ENCODE measurements at places on chromosomes 3 and 15. TPM values are rescaled to one million over a fixed set of nuclear protein-coding genes. Genes with fewer than 3 reads are reported as not detected.
A peak's percentile ranks its signal among the peaks of the same experiment; 100 is the strongest.

The SYNPR gene
- polyA plus RNA-seq = 0.55 TPM

The COL6A5 gene
- 0.05 TPM for polyA plus RNA-seq

- no peak for DNase-seq
Measured at GRCh38 chr3:157858821-157859220, 247.4 kb downstream of the SHOX2 start.

- no peak for DNase-seq
Measured at GRCh38 chr3:155316426-155316825, 22.9 kb upstream of the STRIT1 start.

The FOXB1 gene
- 5.4 TPM for polyA plus RNA-seq

DNA sequence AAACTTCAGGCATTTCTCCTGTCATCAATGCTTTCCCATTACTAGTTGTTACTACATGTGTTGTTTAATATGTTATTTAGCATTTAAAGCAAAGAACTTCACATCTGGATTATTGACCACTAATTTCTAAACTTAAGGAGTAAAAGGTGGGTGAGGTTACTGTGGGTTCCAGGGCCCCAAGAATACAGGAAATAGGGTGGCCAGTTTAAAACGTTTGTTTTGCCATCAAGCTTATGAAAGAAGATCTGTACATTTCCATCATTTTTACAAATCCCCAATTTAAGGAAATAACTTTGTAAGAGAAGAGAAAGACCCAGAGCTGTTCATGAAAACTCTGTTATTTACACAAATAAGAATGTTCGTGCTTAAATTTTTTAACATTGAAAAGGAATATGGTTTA lies 54.5 kb upstream of the ACKR4 start:
- no peak for DNase-seq

- DNase-seq = no peak
Measured at GRCh38 chr15:34102175-34102925, 467 bp downstream of the PGBD4 start.

The IL17RD gene
- polyA plus RNA-seq = 11.9 TPM

The CFAP92 gene
- 1.7 TPM for polyA plus RNA-seq

DNA sequence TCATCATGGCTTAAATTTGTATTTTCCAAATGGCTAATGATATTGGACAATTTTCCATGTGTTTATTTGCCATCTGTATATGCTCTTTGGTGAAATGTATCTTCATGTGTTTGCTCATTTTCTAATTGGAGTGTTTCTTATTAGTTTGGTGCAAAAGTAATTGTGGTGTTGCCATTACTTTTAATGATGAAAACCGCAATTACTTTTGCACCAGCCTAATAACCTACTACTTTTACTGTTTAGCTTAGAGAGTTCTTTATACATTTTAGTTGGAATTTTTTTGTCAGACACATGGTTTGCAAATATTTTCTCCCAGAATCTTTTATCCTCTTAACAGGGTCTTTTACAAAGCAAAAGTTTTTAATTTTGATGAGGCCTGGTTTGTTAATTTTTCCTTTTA lies 141.0 kb upstream of the AGTR1 start:
- no peak for DNase-seq

DNA sequence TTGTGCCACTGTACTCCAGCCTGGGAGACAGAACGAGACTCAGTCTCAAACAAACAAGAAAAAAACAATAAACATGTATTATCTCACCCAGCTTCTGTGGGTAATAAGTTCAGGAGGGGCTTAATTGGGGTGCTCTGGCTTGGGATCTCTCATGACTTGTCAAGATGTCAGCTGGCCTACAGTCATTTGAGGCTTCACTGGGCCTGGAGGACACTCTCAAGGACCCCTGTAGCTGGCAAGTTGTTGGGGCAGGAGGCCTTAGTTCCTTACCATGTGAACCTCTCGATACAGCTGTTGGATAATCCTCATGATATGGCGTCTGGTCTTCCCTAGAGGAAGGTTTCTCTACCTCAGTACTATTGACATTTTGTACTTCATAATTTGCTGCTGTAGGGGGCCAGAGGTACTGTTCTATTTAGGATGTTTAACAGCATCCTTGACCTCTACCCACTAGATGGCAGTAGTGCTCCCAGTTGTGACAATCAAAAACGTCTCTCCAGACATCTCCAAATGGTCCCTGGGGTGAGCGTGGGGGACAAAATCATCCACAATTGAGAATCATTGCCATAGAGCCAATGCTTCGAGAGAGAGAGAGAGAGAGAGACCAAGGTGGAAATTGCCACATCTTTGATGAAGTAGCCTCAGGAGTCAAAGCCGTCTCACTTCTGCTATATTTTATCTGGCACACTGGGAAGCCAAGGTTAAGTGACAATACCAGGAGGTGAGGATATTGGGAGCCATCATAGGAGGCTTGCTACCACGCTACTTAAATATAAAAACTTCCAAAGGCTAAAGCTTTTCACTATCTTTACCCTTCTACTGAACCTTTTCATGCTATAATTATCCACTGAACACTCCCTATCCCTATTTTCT lies 23.9 kb upstream of the SLTM start:
- peak; percentile 96 for DNase-seq

The C15orf62 gene
- polyA plus RNA-seq = 0.16 TPM

The XCR1 gene
- not detected for polyA plus RNA-seq

The ALDH1A2 gene
- polyA plus RNA-seq = not detected

The RTP3 gene
- polyA plus RNA-seq = 0.16 TPM

The MASP1 gene
- polyA plus RNA-seq = 3.0 TPM

The CDV3 gene
- polyA plus RNA-seq = 44.1 TPM

DNA sequence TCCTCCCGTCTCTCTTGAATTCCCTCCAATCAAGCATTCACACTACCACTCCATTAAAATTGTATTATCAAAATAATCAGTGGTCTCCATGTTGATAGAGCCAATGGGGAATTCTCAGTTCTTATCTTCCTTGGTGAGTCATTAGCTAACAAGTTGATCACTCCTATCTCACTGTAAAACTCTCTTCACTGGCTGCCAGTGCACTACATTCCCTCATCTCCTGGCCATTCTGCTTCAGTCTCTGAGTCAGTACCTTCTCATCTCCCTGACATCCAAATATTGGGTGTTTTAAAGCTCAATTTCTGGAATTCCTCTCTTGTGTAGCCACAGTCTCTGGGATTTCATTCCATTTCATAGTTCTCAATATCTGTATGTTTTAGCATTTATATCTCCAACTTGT lies 175.2 kb downstream of the ALDH1A2 start:
- DNase-seq = no peak

DNA sequence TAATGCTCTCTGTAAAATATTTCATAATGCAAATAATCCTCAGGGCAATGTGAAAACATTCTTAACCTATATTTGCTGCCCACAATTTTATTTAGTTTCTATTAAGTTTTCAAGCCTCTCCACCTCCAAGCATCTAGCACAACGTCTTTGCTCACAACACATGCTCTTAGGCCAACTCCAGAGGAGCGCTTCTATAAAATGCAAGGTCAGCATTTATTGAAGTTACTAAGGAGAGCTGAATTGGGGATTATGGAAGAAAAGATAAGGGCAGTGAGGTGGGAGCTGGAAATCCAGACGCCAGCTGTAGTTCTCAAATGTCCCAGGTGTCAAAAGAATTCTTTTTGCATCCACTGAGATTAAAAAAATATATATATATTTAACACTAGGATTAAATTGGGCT lies 996 bp downstream of the RABL3 start:
- no peak for DNase-seq

The GOLGA8S gene
- 0.05 TPM for polyA plus RNA-seq

The ICE2 gene
- 51.3 TPM for polyA plus RNA-seq

DNA sequence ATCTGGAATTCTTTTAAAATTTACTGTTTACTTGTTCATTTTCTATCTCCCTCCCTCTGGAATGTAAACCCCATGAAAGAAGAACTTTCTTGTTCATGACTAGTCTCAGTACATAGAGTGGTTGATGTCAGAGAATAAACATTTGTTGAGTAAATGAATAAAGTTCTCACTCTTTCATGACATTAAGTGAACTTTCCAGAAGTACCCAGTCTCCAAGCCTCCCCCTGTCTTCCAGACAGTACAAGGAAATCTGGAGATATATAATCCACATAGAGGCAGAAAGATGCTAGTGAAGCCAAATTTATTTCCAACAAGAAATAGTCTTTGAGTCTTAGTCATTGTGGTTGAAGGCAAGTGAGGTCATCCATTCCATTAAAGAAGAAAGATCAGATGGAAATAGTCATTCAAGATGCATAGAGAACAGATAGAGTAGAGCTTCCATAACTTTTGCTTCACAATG lies 71.5 kb upstream of the GALNT15 start:
- DNase-seq = no peak

DNA sequence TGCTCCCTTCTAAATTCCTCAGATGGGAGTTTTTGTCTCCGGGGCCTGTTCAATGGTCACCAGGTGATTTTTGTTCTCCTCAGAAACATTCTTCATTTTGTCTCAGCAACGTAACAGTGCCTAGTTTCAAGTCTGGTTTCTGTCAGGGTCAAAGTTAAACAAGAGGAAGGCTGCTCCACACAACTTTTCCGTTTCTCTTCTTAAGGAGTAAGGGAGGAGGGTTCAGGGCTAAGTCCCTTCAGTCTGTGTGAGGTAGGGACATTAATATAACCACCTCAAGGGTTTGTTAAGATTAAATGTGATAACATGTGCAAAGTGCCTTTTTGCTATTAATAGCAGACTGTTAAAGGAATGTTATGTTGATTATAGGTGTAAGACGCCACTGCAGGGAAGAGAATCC lies 41.8 kb downstream of the HOMER2 start:
- DNase-seq = no peak

- DNase-seq = no peak
Measured at GRCh38 chr3:155227141-155227540, 66.3 kb downstream of the STRIT1 start.

DNA sequence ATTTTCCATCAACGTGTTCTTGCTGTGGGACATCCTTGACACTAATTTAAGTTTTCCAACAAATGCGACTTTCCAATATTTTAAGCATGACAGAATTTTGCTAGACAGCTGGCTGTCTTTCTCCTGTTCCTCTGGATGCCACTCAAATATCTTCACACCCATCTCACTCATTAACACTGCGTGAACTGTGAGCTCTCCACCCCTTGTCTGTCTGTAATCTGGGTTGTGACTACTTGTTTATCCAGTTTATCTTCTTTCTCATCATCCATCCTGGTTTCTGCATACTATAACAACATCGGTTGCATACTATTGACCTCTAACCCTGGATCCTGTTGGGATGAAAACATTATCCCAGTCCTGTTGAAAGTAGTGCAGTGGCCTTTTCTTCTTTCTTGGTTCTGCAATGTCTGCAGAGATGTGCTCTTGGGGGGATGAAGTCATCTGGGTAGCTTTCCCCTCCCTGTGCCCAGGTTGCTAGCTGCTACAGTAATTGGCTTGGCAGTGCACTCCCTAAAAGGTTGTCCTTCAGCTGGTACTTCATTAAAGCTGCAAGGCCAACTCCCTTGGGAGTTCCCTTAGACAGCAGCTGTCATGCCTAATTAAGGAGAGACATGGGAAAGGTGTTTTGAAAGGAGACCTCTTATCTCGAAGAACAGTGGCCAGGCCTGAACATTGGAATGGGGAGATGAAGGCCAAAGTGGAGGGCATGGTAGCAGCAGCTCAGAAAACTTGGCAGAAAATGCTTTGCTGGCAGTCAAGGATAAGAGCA lies 24.7 kb downstream of the KAT2B start:
- DNase-seq = no peak

GRCh38 chr3:2512881-2513280 lies 414.2 kb downstream of the CNTN4 start:
- no peak for DNase-seq

The GORASP1 gene
- polyA plus RNA-seq = 10.3 TPM

DNA sequence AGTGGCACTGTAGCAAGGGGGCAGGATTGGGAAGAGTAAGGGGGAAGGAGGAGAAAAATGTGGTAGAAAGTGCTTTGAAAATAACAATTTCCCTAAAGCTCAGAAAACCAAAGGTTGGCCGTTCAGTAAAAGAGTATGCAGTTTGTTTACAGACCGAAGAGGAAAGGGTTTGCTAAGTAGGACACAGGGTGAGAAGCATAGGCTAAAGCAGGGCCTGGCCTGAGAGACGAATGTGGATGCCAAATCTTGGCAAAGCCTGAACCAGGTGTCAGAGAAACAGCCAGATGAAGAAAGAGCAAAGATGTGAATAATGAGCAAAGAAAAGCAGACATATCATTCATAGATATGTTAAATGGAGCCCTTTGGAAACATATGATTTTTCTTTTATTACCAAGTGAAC lies 17.1 kb downstream of the NEK10 start:
- DNase-seq = no peak

The IP6K2 gene
- 85.3 TPM for polyA plus RNA-seq

The FAM98B gene
- 11.6 TPM for polyA plus RNA-seq

DNA sequence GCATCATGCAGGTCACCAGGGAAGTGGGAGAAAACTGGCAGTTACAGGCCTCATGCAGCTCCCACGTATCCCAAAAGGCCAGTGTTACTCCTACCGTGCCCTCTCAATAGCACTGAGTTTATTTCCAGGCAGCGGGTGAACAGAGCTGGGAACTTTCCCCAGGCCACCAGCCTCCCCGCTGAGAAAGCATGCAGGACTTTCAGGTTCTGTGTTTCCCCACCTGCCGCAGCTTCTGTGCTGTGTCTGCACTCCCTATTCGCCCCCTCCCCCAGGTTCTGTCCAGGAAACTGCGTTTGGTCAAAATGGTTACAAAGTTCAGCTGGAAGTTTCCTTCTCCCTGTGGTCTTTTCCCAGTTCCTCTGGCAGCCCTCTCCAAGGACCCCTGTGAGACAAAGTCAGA lies 21.4 kb downstream of the NEK11 start:
- no peak for DNase-seq

The SEMA5B gene
- 11.0 TPM for polyA plus RNA-seq

- peak; percentile 68 for DNase-seq
Measured at GRCh38 chr3:183895296-183895695, 10.6 kb upstream of the PARL start.

DNA sequence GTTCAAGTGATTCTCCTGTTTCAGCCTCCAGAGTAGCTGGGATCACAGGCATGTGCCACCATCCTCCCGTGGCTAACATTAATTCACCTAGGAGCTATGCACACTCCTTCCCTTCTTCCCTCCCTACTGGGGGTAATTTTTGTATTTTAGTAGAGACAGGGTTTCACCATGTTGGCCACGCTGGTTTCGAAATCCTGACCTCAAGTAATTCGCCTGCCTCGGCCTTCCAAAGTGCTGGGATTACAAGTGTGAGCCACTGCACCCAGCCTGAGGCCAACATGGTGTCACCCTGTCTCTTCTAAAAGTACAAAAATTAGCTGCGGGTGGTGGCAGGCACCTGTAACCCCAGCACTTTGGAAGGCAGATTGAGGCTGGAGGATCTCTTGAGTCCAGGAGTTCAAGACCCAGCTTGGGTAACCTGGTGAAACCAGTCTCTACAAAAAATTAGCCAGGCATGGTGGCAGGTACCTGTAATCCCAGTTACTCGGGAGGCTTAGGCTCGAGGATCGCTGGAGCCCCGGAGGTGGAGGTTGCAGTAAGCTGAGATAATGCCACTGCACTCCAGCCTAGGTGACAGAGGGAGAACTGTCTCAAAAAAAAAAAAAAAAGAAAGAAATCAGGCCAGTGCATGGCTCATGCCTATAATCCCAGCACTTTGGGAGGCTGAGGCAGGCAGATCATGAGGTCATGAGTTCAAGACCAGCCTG lies 6.1 kb downstream of the RNU5B-1 start:
- no peak for DNase-seq

Measured in GM23338 (cell line).